ENCODE measurements at places on chromosomes 7 and 10.
A peak's percentile ranks its signal among the peaks of the same experiment; 100 is the strongest.

GRCh38 chr10:7481368-7481765, 70.5 kb upstream of the SFMBT2 start:
- DNase-seq: no peak

GRCh38 chr10:79058899-79059841, 9.6 kb upstream of the ZMIZ1 start:
- peak; percentile 4 for DNase-seq

DNA sequence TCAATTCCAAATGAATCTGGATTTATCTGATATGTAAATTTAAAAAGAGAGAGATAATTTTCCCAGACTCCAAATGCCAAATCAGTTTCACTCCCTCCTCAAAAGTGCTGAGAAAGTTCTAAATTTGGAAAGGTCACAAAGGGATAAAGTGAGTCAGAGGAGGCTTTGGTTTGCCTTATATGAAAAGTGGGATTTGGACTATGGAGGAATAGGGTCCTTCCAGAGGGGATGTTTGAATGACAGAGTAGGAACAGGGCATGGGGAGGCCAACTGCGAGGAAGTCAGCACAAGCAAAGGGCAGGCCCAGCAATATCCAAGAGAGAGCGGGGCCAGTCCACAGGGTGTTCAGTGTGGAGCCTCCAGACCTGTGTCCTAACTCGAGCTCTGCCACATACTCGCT, 9.8 kb upstream of the FAS start:
- no peak for DNase-seq

DNA sequence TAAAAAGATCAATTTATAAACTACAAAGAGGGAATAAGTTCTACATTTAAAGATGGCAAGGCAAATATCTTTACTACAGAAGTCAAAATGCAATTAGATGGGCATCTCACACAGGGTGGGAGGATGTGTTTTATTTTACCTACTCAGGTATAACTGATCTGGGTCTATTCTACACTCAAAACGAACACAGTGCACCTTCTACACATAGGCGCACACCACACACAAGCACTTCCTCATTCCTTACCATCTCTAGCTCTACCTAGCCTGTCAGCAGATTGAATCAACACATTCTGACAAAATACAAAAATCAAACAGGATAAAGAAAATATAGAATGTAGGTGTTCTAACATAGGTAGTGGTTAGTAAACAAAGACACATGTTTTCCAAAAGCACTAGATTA, 64.8 kb downstream of the SGCE start:
- DNase-seq: no peak

- no peak for DNase-seq
These were observed 2.3 kb downstream of the GRM8 start for GRCh38 chr7:127250312-127251035.

DNA sequence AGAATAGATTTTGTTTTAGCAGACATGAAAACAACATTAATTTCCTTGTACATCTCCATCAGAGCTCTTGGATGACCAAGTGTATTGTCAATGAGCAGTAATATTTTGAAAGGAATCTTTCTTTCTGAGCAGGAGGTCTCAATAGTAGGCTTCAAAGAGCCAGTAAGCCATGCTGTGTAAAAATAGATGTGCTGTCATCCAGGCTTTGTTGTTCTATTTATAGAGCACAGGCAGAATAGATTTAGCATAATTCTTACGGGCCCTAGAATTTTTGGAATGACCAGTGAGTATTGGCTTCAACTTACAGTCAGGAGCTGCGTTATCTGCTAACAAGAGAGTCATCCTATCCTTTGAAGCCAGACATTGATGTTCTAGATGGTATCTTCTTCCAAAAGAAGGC, 19.0 kb downstream of the MINPP1 start:
- no peak for DNase-seq

- no peak for DNase-seq
These were observed 139.0 kb downstream of the DOCK1 start for GRCh38 chr10:127044186-127044585.

GRCh38 chr10:68365611-68366010, 32.9 kb upstream of the PBLD start:
- no peak for DNase-seq

DNA sequence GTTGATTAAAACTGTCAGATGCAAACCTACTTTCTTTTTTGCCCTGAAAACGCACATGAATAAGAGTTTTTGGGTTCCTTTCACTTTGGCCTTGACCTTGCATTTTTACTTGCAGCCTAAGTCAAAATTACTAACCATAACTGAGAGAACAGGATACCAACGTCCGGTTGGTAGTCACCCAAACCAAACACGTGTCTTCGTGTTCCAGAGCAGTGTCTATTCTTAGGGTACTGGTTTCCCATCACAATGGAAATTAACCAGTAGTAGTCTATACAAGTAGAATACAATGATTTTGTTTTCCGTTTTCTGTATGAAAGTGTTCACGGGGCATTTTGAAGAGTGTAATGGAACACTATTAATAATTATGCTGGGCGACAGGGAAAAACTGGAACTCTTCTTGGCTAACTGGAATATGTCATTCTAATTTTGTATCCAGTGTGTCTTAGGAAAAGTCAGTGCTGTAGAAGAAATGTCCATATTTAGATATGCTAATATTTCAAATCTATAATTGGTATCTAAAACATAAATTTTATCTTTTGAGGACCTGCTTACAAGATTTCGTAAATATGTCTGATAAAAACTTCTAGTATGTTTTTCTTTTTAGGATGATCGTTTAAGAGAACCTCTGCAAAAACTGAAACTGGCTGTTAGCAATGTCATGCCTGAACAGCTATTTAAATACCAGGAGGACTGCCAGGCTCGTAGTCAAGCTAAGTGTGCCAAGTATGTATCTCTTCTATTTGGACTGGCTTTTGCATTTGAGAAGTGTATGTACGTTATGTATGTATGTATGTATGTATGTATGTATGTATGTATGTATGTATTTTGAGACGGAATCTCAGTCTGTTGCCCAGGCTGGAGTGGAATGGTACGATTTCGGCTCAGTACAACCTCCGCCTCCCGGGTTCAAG, 40.9 kb downstream of the UBN2 start:
- no peak for DNase-seq

DNA sequence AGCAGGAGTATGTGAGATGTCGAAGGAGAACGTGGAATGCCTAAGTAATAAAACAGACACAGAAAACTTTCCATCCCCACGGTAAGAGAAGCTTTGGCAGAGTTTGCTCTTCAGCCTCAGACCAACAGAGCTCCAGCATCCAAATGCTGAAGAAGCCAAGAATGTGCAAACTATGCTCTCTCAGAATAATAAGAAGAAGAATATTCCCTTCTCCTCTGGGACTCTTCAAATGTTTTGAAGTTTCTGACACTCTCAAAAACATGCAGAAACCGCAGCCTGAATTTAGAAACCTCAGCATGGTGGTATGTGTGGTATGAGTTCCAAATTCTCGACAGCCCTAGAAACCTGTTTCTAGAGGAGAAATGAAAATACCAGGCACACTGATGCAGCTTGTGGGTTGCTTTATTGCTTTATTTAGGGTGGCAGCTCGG, 113.3 kb downstream of the KCNMA1 start:
- no peak for DNase-seq

- no peak for DNase-seq
These were observed 82.2 kb downstream of the HIPK2 start for GRCh38 chr7:139695588-139695987.

GRCh38 chr10:119344381-119344780, 137.0 kb downstream of the GRK5 start:
- DNase-seq: no peak

DNA sequence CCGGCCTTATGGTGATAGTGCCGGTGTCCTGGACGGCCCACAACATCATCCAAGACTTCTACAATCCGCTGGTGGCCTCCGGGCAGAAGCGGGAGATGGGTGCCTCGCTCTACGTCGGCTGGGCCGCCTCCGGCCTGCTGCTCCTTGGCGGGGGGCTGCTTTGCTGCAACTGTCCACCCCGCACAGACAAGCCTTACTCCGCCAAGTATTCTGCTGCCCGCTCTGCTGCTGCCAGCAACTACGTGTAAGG, 713 bp downstream of the CLDN4 start:
- no peak for DNase-seq

GRCh38 chr7:43763183-43763582, 4.7 kb downstream of the BLVRA start:
- no peak for DNase-seq

DNA sequence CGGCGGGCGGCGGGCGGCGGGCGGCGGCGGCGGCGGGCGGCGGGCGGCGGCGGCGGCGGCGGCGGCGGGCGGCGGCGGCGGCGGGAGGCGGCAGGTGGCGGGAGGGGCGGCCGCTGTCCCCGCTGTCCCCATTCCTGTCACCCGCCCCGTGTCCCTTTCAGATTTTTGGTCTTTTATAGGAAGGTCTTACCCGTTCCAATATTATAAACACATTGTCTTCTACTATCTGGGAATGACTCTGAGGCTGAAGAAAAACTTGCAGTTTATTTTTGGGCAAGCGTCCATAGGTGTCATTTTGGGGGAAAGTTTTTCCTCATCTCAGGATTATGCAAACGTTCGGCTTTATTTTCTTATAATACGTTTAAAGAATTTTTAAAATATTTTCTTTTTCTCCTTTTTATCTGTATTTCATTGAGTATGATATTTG, 578 bp downstream of the ZNF713 start:
- no peak for DNase-seq

GRCh38 chr7:24825381-24825794, 68.1 kb upstream of the GSDME start:
- DNase-seq: no peak

GRCh38 chr7:37081436-37081835, 357.1 kb upstream of the AOAH start:
- peak; percentile 32 for DNase-seq

GRCh38 chr10:18456984-18457383, 194.4 kb downstream of the NSUN6 start:
- DNase-seq: no peak

GRCh38 chr10:63720072-63720537, 198.9 kb downstream of the REEP3 start:
- no peak for DNase-seq

DNA sequence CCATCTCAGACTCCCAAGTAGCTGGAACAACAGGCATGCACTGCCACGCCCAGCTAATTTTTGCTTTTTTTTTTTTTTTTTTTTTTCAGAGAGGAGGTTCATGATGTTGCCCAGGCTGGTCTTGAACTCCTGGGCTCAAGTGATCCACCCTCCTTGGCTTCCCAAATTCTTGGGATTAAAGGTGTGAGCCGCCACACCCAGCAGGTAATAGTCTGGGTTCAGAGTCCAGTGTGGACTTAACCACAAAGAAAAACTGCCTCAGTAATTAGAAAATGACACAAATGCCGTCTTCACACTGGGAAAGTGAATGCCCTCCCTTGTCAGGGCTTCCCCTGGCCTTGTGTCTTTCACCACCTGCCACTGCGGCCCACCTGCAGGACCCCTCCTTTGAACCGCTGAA, 101.1 kb downstream of the RAB11FIP2 start:
- DNase-seq: no peak

- peak; percentile 74 for DNase-seq
These were observed 652.8 kb downstream of the KCNMA1 start for GRCh38 chr10:76984559-76985443.

- no peak for DNase-seq
These were observed 836.8 kb downstream of the SORCS1 start for GRCh38 chr10:106327747-106328146.

- no peak for DNase-seq
These were observed 28.1 kb downstream of the ELFN1 start for GRCh38 chr7:1698201-1698600.

GRCh38 chr7:5001911-5002310, 42.9 kb upstream of the MMD2 start:
- DNase-seq: no peak

- no peak for DNase-seq
These were observed at the start of gene SFXN2 for GRCh38 chr10:102714621-102715455. Gene SFXN2, plus strand, starts transcription at chr10:102714636. Its CDS starts 12,001 bp downstream, at chr10:102726637.

- DNase-seq: no peak
These were observed 4.6 kb upstream of the C10orf95 start for GRCh38 chr10:102455893-102456471.

DNA sequence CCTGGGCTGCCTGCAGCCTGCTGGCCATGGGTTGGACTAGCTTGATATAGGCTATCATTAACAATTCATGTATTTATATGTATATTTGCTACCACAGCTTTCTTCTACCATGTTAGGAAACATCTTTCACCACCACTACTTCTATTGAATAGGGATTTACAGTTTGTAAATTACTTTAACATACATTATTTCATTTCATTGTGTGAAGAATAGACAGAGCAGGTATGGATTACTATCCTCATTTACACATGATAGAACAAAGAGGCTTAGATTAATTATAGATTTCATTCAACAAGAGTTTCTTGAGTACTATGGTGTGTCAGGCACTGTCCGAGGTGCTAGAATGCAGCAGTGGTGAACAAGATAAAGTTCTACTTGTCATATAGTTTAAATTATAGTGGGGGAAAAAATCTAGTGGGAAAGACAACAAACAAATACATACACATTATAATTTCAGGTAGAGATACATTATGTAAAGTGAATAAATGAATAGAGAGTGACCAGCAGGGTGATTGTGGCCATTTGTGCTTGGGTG, 20.6 kb downstream of the VTI1A start:
- DNase-seq: no peak

Data from BE2C (cell line).